Stimulated activated CD8-positive, alpha-beta memory T cell treated with anti-CD3 and anti-CD28 coated beads, Interleukin-4, amount 100 ng/mL, for 1 hour (primary cell): ENCODE measurements at places on chromosomes 2 and 18.

- no peak for DNase-seq
Observed at GRCh38 chr2:106638580-106638979, 151.4 kb downstream of the CD8B2 start.

GRCh38 chr2:184610891-184611290, 12.6 kb downstream of the ZNF804A start:
- no peak for DNase-seq

DNA sequence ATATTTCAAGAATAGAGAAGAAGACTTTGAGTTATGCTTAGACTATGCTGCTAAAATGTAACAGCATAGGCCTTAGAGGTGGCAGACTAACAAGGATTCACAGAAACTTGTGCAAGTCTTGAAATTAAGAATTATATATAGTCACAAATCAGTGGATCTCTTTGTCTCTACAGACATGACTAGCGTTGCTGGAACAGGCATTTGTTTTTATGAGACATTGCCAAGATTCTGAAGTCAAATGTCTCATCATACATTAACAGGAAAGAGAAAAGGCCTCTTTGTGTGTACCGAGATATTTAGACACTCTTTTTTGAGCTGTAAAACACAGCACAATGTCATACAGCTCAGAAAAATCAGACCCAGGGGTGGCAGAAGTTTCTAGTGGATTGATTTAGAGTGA, 207.1 kb downstream of the TMX3 start:
- DNase-seq = no peak

GRCh38 chr2:120323807-120324399, 22.0 kb upstream of the INHBB start:
- no peak for DNase-seq

DNA sequence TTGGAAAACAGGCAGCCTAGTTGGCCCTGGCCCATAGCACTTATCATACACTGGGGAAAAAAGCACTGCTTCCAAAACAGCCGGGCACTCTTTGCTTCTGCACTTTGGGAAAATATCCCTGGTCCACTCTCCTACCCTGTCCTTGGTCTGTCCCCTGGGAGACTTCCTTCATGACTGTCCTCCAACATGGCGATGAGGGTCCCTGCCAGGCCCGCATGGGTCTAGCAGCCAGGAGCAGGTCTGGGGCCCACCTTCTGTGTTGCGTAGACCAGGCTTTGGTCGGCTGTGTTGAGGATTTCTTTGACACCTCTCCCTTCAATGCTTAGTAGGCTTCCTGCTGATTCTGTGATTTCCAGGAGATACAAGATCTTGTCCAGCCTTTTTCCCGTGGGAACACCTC, 12.2 kb downstream of the KCNF1 start:
- no peak for DNase-seq

DNA sequence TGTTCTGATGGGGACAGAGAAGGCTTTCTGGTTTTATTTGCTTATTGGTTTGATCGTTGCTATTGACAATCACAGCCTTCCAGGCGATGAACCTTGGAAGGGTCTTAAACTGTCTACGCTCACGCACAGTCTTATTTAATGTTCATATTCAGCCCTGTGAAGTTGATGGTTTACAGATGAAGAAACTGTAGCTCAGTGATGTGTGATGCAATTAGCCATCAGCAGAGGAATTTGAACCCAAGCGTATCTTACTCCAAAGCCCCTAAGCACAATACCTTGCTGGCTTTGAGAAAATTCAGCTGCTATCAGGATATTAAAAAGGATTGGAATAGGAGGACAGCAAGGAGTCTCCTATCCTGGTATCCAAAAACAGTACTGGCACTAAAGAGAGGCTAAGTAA, 98.3 kb upstream of the STPG4 start:
- no peak for DNase-seq

DNA sequence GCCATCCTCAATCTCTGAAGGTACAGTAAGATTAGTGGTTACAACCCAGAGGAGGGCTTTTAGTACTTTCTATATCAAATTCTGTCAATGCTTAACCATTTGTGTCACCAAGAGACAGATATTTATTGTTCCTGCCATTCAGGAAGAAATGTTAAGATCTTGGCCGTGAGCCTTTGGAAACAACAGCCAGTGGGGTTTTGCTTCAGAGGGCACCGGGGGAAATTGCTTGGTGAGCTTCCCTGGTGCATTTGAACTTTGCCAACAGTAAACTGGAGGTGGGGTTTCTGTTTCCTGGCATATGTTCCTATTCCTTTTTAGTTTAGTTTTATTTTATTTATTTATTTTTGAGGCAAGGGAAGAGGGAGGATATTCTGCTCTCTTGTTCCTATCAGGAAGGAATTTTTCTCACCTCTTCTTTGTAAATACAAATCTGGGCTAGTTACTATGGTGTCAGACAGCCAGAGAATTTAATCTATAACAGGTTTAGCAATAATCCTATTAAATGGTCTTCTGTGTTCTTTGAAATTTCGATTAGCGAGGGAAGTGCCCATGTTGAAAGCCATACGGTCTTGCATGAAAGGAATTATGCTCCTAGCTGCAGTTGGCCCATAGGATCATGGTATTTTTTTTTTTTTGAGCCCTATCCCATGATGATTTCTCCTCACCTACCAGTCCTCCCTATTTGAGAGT, 95.7 kb downstream of the MAIP1 start:
- no peak for DNase-seq

DNA sequence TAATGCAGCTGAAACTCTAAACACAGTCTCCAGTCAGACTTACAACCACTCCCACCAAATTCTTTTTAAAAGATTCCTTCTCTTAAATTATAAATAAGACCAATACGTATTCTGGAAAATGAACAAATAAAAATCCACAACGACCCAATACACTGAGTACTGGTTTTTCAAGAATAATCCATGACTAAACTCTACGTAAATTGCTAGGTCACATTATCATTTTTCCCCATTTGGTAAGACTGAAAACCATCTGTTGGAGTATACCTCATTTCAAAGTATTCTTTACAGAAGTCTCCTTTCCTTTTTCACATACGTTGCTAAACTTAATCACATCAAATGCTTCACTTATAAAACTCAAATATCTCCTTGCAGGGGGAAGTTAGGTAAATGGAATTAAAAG, 6.0 kb downstream of the ZNF516 start:
- DNase-seq = no peak
